SK-N-SH (cell line): ENCODE measurements at places on chromosomes 6 and 20.

DNA sequence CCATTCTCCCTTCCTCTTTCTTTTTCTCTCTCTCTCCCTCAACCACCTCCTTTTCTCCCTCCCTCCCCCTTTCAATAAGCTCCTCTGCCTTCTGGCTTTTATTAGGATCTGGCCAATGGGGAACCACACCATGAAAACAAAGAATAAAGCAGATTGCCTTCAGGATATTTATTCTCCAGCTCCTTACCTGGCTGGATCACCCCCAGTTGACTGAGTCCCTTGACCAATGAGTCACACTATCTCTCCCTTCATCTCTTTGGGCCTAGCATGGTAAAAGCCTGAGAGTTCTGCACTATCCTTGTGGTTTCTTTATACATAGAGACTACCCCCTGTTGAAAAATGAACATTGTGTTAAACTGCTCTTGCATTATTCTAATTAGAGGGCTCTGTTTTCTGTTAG, 476.8 kb downstream of the EPHA7 start:
- DNase-seq = no peak

GRCh38 chr6:109958626-109959025, 19.5 kb upstream of the GPR6 start:
- DNase-seq = no peak

DNA sequence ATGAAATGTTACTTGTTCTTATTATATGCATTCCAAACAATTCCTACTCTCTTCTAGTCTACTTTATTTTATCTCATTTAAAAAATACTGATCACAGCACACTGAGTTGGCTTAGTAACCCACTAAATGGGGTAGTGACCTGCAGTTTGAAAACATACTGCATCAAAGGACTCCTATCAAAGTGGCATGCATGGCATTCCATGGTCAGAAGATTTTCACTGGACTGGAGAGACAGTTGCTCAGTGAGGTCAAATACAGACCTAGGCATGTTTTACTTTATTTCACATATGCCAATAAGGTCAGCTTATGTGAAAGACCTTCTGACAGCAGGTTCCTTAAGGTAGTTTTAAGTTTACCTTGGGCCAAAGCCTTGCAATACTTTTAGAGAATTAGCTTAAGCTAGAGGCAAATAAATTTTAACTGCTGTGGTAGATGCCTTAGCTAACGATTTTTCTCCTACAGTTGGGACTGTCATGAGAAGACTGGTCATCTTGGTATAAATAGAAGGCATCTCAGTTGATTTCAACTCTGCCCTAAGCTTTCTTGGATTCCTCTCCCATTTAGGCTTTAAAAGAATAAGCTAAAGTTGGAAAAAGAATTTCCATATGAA, 35.1 kb downstream of the TPD52L1 start:
- no peak for DNase-seq

GRCh38 chr20:57795977-57796560, 86.3 kb upstream of the PMEPA1 start:
- DNase-seq = no peak

GRCh38 chr6:34836008-34836407, 44.1 kb downstream of the BLTP3A start:
- no peak for DNase-seq
